Activated naive CD8-positive, alpha-beta T cell treated with anti-CD3 and anti-CD28 coated beads for 36 hours (primary cell): ENCODE measurements at places on chromosomes 1 and 21. TPM values are rescaled to one million over a fixed set of nuclear protein-coding genes. Genes with fewer than 3 reads are reported as not detected.
A peak's percentile ranks its signal among the peaks of the same experiment; 100 is the strongest.

Gene KCNJ9
- 0.04 TPM for total RNA-seq

Gene NBPF12
- 6.0 TPM for total RNA-seq

Gene C1orf122
- total RNA-seq: 26.1 TPM

Gene NUDT4B
- total RNA-seq: 0.56 TPM

Gene VCAM1
- total RNA-seq: 2.3 TPM

Gene MROH9
- not detected for total RNA-seq

Gene GUCA2A
- total RNA-seq: not detected

Gene SLC44A3
- not detected for total RNA-seq

Gene IFT25
- total RNA-seq: 53.2 TPM

Gene LCE6A
- not detected for total RNA-seq

Gene OR4F29
- total RNA-seq: not detected

DNA sequence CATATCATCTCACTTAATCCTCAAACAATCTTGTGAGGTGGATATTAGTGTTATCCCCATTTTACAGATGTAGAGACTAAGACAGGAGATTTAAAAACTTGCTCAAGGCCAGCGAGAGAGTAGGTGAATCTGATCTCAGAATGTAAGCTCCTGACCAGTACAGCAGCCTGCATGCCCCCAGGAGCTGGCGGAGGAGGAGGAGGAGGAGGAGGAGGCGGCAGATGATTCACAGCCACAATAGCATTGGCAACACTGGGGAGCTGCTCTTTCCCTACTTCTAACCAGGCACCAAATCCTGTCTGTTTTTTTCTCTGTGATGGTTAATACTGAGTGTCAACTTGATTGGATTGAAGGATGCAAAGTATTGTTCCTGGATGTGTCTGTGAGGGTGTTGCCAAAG lies 243.2 kb downstream of the ATG4C start:
- DNase-seq: no peak

GRCh38 chr21:19048098-19048672 lies 644.6 kb upstream of the TMPRSS15 start:
- DNase-seq: no peak

DNA sequence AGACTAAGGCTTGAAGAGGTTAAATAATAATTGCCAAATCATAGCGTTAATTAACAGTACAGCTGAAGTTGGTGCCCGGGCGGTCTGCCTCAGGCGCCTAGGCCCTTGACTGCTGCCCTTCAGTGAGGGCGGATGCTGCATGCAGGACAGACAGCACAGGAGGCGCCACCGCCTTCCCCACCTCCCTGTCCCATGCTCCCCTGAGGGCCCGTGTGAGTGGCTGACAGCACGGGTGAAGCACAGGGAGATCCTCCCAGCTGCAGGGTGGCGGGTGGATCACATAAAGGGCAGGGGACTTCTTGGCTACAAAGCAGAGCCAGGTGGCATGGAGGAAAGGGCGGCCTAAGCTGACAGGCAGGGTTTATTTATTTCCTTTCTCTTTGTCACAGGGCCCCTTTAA lies 49.1 kb downstream of the DDX20 start:
- DNase-seq: no peak

DNA sequence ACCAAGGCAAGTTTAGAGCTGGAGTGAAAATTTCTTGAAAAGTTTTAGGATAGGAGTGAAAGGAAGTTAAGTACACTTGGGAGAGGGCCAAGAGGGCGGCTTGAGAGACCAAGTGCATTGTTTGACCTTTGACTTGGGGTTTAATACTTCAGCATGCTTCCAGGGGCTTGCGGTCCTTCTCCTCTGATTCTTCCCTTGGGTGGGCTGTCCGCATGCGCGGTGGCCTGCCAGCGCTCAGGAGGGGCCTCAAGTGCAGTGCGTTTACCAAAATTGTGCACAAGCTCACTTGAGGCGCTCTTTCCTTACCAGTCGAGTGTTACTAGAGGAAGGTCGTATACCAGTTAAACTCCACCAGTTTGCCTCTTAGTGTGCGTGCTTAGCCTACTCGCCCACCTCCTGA lies 91.3 kb upstream of the LYST start:
- no peak for DNase-seq

DNA sequence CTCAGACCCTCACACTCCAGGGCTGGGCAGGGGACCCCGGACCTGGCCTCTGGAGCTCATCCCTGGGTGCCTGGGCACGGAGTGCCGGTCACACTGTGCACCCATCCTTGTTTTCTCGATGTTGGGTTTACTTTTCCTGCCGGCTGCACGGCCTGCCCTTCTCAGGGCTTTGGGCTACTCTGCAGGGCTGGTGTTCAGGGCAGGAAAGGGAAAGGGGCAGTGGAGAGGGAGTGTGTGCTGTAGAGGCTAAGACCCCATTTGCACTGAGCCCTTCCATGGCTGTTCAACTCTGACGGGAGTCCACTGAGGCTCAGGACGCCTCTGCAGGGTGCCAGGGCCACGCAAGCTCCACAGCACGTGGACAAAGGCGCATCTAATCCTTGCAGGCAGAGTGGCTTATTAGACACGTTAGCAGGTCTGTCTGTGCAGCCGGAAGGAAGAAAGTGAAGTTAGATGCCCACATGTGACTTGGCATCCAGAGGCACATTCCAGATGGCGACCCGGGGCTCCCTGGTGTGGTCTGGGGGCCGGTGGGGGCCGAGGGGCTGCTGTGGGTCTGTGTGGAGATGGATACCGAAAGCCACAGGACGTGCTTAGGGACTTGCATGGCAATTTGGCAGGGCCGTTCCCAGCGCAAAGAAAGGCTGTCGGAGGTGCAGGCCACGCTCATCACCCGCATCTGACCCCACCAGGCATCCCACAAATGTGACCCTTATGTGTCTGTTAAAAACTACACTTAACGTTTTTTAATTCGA lies 33.6 kb downstream of the COL18A1 start:
- no peak for DNase-seq

DNA sequence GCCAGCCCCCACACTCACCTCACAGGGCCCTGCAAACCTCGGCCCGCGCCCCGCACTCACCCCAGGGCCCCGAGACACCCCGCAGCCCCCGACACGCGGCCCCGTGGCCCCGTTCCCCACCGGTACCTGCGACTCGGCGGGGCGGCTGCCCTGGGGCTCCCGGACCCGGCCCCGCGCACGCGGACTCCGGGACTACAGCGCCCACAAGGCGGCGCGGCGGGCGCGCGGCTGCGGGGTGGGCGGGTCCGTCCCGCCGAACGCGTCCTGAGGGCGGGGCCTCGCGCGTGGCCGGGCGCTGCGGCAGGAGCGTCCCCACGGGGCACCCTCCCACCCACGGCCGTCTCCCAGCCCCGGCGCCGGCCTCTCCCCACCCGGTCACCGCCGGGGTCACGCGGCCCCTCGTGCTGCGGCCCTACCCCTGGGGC lies at the start of gene SLC19A1:
Gene SLC19A1, minus strand, starts transcription at position 199 of the 425 bp plus-strand sequence. CDS start 4,481 bp downstream, outside the sequence.
- peak; percentile 84 for DNase-seq

DNA sequence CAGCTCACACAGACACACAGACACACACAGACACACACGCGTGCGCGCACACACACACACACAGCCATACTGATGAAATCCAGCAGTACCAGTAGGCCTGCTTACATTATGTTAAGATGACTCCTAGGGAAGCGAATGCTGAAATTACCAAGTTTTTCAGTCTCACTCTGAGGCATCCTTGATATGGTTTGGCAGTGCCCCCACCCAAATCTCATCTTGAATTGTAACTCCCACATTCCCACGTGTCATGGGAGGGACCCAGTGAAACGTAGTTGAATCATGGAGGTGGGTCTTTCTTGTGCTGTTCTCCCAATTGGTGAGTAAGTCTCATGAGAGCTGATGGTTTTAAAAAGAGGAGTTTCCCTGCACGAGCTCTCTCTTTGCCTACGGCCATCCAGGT lies 64.1 kb downstream of the TIAM1 start:
- DNase-seq: no peak

- no peak for DNase-seq
These were observed 54.0 kb upstream of the KCNJ15 start for GRCh38 chr21:38202811-38203210.

DNA sequence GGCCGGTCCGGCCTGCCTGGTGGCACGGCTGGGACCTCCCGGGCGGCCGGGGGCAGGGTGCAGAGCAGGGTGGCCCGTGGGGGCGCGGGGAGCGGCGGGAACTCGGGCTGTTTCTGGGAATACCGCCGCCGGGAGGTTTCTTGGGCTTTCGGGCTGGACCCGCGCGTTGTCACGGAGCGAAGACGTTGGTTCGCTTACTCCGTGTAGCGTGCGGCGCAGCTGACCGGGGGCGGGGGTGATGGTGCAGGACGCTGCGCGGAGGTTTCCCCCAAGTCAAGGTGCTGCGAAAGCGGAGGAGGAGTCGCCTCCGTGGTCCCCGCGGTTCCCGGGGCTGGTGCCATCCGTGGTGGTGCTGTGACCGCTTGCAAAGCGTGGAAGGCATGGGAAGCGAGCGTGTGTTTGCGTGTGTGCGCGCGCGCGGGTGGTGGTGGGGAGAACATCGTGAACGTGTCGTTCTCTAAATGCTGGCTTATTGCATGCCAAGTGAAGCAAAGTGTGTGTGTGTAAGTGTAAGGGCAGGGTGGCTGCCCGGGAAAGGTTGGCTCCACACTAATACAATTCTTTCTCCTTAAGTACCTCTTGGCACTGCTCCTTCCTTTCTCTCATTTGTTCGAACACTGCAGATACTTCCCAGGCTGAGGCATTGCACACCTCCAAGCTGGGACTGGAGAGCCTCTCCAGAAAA lies 1.1 kb downstream of the RYR2 start:
- no peak for DNase-seq

- DNase-seq: no peak
These were observed 3.8 kb downstream of the CCSAP start for GRCh38 chr1:229339086-229339485.

DNA sequence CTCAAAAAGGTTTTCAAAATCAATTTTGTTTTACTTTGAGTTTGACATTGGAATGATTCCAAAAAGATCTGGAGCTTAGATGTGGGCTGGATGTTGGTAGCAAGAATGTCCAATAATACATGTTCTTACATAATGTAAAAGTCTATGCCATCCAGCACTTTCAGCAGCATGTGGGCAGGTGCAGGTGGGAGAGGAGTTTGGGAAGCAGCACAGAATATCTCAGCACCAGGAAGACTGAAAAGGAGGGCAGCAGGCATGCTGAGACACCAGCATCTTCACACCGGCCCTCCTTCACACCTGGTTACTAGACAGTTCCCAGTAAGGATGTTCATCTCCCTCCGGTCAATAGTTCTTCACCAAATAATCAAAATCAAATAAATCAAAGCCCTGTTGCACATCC lies 166.6 kb downstream of the ZBTB18 start:
- DNase-seq: no peak

DNA sequence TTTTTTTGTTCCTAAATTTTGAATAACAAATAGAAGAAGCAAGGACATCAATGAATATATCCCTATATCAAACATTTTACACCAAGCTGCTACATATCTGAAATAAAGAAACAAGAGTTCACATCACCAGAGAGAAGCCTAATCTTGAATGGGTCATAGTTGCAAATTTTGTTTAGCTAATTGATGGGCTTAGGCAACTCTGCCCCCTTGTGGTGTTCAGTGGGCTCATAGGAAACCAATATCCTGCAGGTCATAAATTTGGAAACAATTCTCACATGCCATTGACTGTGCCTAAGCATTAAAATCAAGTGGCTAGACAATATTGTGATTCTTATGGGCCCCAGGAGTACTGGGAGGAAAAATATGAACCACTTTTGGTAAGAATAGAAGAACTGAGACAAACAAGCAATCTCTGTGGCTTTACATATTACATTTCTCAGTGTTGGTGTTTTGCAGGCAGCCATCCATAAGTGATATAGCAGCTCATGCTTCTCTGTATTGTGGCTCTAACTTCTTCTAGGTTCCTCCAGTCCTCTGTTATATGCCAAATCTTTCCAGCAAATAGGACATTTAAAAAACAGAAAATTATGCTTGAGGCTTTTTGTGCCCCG lies 1262.8 kb upstream of the PRMT6 start:
- DNase-seq: peak; percentile 6

DNA sequence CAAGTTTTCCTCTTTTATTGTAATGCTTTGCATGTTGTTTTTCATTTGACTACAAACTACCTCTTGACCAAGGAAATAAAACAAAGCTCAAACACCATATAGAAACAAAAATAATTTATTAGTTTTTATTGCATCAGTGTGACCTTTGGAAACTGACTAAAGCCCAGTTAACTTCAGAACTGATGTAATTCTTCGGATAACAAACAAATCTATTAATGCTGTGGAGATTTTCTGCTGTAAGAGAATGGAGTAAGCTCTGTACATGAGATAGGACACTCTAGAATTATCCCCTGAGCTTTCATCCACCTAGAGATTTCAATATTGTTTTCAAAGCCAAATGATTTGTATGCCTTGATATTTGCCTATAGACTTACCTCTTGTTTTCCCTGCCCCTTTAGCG lies 154.0 kb upstream of the KCNK2 start:
- no peak for DNase-seq

- no peak for DNase-seq
These were observed 10.5 kb upstream of the RNPC3 start for GRCh38 chr1:103514920-103515503.

DNA sequence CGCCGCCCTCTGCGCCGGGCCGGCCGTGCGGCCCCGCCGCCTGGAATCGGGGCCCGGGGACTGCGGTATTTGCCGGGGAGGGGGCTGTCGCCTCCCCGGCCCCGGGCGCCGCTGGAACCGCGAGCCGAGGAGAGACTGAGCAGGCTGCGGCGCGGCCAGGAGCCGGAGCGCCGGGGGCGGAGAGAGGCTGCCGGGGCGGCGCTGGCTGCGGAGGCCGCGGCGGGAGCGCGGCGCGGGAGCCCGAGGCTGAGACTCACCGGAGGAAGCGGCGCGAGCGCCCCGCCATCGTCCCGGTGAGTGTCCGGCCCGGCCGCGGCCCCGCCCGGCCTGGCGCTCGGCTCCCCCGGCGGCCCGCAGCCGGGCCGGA lies 746 bp downstream of the DYRK1A start:
- peak; percentile 36 for DNase-seq
